ENCODE measurements at places on chromosomes 2 and 18.

DNA sequence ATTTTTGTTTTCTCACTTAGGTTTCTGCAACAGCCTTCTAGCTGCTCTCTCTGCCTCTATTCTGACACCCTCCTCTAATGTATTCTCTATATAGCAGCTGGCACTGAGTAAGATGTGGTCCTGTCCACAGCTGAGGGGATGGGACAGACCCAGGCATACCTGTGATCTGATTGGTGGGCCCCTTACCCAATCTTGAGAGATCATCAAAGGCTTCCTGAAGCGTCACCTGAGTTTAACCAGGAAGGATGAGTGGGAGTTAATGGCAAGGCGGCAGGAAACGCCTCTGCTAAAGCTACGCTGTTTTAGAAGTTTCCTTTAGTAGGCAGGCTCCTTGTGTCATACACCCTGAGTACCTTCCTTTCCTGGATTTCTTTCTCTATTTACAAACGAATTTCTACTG is 5.7 kb upstream of the TET3 start:
- no peak for DNase-seq

GRCh38 chr2:223459328-223459939 is 142.7 kb downstream of the SCG2 start:
- no peak for DNase-seq

DNA sequence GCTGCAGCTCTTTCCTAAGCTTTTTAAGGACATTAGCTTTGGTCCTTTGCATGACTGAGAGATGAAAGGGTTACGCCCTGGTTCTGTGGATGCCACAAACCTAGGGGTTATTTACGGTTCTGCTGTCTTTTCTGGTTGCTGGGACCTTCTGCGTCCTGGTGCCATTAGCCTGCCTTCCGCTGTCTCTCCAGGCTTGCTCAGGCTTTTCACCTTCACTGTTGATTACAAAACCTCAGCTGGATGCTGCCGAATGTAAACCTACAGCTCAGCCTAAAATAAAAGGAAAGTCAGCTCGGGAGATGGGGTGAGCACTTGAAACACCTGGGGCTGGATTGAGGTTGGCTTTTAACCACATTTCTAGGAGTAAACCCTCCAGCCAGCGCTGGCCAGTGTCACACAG is 130.9 kb upstream of the ARHGAP28 start:
- DNase-seq, result no peak

DNA sequence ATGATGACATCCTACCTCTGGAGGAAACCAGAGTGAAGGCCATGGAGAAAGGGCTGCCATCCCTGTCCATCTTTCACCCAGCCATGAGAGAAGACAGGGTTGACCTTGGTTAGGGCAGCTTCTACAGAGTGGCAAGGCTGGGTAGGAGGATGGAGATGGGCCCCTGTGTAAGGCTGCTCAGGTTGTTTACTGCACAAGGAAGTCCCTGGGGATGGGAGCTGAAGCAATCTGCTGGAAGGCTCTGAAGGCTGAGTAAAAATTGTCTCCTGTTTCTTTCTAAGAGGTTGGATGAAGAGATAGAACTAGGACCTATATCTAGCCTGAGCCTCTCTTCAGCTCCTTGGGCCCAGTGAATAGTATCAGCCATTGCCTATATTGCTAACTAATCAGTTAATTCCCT is 14.4 kb downstream of the ELMOD3 start:
- no peak for DNase-seq

DNA sequence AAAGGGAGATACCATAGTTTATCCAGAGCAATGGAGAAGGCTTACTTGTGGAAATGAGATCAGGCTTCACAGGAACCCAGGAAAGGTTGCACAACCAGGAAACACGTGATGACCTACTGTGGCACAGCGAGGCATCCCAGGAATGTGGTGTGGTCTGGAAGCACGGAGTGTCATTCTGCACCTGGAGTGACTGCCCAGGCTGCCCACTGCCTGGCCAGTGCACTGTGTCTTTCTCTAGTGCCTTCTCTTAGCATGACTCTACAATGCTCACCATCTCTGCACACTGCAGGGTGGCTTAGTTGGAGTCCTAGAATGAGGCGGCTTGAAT is 48.9 kb downstream of the CHST9 start:
- DNase-seq, result no peak

DNA sequence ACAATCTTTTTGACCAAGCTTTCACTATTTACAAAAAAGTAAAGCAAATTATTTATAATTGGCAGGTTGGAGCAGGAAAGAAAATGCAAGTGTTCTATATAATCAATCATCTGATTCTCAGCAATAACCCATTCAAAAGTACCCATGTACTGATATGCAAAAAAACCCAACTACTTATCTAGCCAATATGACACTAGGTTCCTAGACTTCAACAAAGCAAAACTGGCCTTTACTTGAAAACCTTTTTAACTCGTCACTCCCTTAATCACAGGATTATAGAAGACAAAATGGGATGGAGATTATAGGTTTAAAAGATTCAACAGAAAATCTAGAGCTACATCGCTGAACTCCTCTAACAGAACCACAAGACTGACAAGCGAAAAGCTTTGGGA is 3.6 kb downstream of the TLK1 start:
- DNase-seq, result no peak

- no peak for DNase-seq
Observed at GRCh38 chr2:25355270-25355669, 13.5 kb upstream of the DNMT3A start.

DNA sequence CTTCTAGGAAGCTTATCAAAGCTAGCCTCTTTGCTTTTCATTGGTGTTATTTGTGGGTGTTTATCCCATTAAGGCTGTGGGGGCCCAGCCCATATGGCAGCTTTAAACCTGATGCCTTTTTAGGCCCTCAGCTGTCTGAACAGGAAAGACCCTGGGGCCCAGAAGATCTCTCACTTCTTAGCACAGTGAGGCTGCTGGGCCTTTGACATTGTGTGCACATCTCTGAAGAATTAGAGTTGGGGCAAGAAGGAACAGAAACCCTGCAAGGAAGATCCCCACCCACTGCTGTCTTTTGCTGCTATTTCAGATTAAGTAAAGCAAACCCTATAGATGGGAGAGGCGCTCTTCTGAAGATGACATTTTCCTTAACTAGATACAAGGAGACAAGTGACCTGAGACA is 250.0 kb downstream of the SMAD2 start:
- DNase-seq, result no peak

- DNase-seq, result no peak
Observed at GRCh38 chr2:29074411-29074810, at the start of gene PCARE. PCARE (minus strand) TSS chr2:29074523; CDS start chr2:29074261, 262 bp downstream.

- no peak for DNase-seq
Observed at GRCh38 chr18:61957801-61958516, 65.2 kb upstream of the RNF152 start.

DNA sequence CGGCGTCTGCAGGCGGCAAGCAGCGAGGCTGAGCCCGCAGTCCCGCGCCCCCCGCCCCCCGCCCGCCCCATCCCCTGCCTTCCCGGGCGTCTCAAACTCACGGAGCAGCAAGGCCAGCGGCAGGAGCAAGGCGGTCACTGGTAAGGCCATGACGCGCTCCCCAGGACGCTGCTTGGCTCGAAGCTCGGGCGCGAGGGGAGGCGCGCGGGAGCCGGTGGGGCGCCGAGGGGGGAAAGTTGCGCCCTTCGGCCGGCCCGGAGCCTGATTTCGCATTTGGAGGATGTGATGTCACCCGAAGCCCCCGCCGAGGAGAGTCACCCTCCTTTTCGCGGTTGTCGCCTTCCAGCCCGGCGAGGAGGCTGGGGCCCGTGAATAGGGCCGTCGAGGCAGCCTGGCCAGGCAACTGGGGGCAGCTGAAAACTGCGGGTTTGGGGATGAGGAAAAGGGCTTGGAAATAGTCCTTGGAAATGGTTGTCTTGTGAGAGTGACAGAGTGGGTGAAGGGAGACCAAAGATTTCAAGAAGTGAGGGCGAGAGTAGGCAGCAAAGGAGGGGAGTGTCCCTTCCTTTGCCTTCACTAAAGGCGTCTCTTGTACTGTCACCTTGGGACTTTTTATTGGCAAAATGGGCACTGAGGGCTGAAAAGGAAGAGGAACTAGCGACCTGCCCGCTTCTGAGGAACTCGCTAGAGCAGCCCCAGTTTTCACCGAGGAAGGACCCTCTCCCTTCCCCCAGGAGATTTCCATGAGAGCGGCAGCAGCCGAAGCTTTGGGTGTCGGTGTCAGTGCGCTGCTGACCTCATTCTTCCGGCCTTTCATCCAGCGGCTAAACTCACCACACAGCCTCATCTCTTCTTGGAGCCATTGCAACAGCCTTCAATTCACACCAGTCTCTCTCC is at the start of gene CD8A:
TSS of gene CD8A (minus strand) at position 238 of the 897 bp plus-strand sequence. CDS start at position 150, 88 bp downstream.
- no peak for DNase-seq

DNA sequence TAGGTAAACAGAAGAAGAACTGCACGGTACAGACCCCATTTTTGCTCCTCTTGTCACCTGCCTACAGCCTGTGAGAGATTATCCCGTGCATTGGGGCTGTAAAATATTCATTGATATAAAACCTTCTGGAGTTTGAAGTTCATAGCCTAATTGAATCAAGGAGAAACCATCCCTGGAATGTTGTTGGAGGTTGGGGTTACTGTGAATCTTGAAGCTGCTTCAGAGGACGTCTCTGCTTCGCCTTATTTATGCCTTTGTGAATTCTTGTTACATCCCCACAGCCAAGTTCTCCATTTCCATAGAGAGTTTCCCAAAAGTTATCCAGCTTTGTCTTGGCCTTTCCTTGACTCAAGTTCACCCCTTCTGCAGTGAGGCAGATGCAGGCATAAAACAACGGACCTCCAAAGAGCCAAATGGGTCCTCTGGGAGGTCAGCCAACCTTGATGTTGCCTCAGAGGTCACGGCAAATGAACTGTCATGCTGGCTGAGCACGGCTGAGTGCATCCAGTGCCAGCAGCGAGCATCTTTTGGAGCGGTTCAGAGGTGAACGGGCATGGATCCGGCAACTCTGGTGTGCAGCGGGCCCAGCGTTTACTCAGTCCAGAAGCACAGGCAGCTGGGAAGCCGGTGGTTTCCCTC is 317.6 kb downstream of the PRKCE start:
- DNase-seq, result no peak

GRCh38 chr2:24354395-24354794 is 5.9 kb downstream of the ITSN2 start:
- DNase-seq, result no peak

DNA sequence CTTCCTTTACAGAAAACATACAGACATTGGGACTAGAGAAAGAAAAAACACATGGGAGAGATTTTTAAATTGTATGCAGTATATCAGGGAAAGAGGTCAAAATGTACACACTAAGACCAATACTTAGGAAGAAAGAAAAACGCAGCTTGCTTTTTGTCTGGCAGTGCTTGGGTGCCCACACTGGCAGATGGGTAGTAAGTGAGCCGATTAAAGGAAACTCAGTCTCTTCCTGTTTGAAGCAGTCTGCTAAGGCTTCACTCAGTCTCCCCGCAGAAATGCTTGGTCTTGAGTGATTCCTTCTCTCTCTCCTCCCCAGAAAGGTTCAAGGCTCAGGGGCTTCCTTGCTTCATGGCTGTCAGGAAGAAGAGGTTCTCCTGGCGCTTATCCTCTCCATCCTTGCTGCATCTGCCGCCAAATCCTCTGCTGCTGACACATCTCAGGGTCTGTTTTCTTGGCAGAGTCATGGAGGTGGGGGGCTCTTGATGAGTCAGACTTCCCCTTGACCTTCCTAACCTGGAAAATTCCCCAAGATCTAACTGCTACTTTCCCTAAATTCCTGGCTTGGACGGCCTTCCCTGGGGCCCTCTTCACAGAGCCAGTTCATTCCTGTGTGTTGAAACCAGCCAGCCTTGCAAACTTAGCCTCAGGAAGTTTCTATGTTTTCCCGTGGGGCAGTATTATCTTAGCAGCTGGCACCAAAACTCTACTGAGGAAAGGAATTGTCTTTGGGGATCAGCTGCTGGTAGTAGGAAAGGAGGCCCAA is 10.5 kb upstream of the TMSB10 start:
- DNase-seq, result no peak

- DNase-seq, result no peak
Observed at GRCh38 chr2:235501673-235502031, 7.8 kb downstream of the AGAP1 start.

- no peak for DNase-seq
Observed at GRCh38 chr18:69854455-69854854, 93.2 kb downstream of the CD226 start.

- DNase-seq, result no peak
Observed at GRCh38 chr18:54787121-54787520, 41.2 kb upstream of the RAB27B start.

GRCh38 chr18:10804126-10804525 is 278.3 kb downstream of the NAPG start:
- no peak for DNase-seq

DNA sequence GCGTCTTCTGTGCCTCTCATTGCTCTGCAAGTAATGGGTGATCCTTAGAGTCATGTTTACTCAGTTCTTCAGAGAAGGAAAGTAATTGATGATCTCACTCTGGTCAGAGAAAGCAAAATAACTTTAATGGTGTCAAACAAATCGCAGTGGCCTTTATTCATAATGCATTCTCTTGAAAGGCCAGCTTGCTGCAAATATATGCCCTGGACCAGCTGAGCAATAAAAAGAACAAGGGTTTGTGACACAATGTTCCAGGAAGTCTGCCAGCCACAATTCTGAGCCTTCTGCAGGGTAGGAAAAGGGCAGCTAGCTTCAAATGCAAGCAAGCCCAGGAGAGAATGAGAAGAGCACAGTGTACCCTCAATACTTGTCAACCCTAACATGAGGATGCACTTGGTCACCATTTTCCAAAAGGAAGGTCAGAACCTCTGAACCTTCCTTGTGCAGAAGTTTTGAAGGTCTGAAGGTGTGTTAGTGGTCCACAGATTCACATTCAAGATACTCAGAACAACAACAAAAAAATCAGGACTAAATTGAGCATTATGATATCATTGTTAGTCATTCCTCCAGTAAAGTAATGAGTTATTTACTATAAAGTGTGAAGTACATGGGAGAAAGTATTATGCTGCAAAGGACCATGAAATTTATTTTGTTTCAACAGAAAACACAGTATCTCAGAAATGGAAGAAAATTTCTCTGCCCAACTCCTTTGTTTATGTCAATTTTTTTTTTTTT is 355.6 kb downstream of the PAX3 start:
- DNase-seq, result no peak

DNA sequence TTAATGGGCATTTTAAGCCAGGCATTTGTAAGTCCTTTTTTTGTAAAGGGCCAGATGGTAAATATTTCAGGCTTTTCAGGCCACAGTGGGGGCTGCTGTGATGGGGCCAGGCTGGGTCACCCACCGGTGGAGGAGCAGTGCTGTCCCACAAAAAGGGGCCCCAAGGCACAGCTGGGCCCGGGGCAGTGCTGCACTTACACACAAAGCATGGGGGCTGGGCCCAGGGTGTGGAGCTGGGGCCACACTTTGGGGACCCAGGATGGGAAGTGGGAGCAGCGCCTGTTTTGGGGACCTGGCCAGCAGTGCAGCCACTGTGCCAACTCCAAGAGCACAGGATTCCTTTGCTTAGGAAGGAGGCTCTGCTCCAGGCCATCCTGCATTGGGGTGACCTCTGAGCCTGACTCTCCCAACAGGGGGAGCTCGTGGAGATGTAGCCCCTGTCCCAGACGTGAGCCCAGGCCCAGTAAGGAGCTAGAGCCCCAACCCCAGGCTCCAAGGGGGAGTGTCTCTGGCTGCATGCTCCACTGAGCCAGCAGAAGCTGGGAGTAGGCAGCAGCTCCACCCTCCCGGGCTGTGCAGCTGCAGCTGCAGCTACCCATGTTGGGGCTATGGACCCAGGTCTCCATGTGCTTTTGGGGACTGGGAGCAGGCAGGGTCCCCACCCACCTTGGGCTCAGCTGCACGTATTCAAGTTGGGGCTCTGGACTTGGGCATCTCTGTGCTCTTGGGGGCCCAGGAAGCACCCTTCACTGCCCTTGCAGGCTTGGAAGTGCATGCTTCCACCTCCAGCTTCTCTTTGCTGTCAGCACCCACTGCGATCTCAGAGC is 1036.5 kb upstream of the CNTNAP5 start:
- no peak for DNase-seq

- DNase-seq, result no peak
Observed at GRCh38 chr18:25140124-25140961, 211.6 kb downstream of the ZNF521 start.

GRCh38 chr2:202429164-202429980 is 53.2 kb downstream of the BMPR2 start:
- DNase-seq, result no peak
